ENCODE measurements at places on chromosomes 11 and 22.

DNA sequence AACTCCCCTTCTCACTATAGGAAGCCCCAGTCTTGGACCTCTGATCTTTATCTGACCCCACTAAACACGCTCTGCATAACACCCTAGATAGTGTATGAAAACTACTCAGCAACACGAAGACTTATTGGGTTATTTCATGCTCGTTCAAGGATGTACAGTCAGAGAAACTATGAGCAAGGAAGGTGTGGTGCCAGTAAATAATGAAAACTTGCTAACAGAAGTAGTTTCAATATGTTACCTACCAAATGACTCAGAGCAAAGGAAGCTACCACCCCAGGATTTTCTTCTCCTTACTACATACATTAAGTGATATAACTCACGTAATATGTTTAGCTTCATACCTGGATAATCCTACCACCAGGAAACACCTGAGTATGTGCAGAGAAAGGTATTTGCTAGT, 25.9 kb upstream of the LYVE1 start:
- no peak for DNase-seq

GRCh38 chr11:128214263-128214662, 373.1 kb downstream of the ETS1 start:
- no peak for DNase-seq

DNA sequence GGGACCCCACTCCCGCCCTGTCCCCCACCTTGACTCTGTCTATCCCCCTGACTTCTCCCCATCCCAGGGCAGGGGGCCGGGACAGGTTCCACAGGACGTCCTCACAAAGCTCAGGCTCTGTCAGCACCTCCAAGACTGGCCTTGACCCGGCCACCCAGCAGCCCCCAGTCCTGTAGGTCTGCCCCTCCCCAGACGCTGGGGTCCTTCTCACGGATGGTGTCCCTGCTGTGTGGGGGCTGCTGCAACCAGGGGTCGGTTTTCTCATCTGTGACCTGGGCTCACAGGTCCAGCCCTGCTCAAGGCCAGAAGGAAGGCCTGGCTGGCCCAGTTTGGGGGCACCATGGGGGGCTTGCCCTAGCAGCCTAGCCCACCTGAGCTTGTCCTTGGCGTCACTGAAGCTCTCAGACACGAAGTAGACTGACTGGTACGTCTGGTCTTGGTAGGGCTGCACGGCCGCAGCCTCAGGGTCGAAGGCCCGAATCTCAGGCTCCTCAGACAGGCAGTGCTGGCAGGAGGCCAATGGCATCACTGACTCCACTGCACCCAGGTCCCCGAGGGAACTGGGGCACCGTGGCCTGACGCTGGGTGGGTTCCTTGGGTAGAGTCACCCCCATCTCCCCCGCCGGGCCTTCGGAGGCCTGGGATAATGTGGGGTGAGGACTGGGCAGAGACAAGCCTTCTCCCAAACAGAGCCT, 4.0 kb upstream of the INS start:
- no peak for DNase-seq

- DNase-seq, result no peak
Measured at GRCh38 chr22:46894081-46894671, 131.7 kb downstream of the TBC1D22A start.

DNA sequence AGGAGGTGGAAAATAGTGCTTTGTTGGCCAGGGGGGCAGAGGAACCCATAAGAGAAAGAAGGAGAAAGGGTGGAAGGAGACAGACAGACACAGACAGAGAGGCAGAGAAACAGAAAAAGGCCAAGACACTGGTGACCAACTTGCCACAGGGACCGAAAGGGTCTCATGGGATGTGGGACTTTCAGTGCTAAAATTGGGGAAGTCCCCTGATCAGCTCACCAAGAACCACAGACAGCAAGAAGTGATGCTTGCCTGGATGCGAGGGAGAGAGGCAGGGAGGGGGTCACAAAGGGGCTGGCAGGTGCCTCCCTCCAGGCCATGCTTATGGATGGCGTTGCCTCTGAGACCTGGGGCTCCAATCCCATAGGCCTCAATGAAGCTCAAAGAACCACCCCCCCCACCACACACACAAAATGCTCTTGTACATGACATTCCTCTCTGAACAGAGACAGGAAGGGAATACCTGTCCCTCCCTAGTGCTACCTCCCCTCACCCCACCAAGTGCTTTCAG, 413.4 kb downstream of the MN1 start:
- DNase-seq, result no peak

DNA sequence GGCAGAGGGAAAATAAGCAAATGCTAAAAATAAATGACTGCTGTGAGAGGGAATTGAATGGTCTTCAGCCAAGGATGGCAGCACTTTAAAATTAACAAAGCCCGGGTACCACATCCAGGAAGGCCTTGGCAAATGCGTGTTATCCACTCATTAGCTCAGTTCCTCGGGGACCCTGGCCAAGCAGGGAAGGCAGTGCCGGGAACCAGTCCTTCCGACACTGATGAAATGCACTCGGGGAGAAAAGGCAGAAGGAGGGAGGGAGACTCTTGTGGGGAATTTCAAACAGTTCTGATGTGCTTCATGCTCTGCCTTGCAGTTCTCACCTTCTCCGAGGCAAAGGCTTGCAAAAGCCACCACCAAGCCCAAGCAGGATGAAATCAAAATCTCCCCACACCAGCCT, 38.3 kb downstream of the CLPB start:
- no peak for DNase-seq

GRCh38 chr22:44640618-44641155, 61.3 kb upstream of the PRR5 start:
- no peak for DNase-seq

- DNase-seq, result no peak
Measured at GRCh38 chr11:107457205-107457557, 444 bp downstream of the CWF19L2 start.

DNA sequence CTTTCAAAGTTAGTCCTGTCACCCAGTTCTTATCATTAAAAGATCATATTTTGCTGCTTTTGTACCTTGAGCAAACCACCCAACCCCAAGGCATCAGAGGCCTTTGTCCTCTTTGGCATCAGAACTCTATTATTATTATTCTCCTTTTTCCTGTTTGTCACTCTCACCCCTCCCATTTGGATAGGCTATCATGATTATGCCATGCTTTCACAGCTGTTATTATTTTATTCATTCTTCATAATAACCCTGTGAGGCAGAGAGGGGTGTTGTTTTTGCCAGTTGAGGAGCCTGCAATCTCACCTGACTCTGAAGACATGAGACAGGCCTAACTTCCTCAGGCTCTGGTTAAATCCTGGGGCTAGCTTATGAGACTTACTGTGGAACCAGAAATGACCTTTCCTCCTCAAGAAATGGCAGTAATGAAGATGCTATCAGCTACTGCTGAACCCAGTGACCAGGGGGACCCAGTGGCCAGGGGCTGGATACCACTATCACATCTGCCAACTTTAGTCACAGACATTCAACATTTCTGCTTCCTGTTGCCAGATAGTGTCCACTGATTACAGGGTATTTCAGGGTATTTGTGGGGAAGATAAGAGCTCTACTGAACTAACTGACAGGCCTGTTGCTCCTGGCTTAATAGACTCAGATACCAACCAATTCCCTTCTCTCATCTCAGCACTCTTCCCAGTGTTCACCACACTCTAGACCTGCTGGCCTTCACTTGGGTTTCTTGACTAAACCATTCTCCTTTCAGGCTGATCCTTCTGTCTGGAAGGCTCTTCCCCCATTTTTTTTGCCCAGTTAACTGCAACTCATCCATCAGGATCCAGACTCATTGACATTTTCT, 11.8 kb upstream of the SWAP70 start:
- DNase-seq, result no peak

- DNase-seq, result no peak
Measured at GRCh38 chr11:110759972-110760381, 47.7 kb upstream of the ARHGAP20 start.

DNA sequence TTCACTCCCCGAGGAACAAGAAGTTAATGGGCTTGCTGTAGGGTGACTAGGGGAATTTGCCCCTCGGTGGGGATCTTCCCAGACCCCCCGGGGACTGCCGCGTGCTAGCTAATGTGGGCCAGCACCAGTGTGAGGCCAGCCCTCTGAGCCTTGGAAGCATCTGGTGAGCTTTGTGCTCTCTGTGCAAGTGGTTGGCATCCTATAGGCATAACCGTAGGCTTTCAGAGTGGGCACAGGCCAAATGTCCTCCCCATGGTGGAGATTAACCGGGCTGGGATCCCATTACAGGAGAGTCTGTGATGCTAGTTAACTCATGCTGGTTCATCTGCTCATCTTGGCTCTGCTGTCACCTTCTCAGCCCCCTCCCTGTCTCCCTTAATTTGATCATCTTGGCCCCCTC, 125.7 kb downstream of the TRIM29 start:
- DNase-seq, result no peak

DNA sequence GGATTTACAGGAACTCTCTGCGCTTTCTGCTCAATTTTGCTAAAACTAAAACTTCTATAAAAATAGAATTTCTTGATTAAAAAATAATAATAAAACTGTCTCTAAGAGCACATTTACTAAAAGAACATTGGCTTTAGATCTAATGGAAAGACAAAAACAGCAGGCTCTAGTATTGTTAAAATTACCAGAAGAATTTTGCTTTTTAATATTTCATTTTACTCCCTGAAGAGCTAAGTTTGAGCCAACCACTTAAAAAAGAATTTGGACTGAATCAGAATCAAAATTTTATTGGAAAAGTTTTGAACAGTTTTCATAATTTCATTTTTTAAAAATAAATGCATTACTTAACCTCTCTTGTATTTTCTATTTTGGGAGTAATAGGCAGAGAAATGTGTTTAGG, 107.3 kb downstream of the BBOX1 start:
- no peak for DNase-seq

DNA sequence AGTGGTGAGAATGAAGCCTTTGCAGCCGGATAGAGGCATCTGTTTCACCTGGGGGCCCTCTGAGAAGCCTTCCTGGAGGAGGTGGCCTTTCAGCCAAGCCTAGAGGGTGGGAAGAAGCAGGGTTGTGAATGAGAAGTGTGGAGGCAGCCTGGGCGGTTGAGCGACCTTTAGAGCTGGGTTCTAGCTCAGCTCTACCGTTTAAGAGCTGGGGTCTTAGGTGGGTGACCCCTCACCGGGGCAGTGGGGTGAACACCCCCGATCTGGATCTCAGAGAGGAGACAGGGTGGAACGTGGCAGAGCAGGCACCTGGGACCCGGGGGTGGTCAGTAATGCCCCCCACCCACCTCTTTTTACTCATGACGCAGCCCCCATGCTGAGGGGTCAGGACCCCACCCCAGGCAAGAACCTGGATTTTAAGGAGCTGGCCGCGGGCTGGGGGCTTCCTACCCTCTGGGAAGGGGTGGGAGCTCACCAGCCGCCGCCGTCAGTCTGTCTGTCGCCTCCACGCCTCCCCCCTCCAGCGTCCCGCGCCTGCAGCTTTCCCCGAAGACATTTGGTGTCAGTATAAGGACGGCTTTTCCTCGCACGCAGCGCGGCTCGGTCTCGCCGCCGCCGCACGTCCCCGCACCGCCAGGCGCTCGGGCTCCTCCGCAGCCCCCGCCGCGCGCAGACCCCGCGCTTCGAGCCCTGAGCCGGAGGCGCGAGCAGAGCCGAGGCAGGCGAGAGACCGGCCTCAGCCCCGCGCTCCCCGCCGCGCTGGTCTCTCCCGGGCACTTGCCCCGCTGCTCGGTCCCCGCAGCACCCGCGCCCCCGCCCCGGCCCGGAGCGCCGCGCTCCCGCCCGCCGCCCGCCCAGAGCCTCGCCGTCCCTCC, 13.3 kb upstream of the CACNA1I start:
- peak; percentile 62 for DNase-seq

DNA sequence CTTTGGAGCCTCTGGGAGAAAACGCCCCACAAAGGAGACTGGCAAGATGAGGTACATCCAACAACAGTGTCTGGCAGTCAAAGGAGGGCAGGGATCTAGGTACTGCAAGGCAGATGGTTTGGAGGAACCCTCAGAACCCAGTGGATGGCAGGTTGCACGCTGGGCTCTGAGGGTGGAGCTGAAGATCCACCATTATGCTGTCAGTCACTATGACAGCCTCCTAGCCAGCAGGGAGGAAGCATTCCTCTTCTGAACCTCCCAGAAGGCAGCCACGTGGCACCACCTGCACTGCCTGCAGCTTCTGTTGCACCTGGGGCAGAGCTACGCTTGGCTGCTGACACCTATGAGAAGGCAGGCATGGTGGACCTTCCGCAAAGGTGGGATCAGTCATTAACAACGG, 40.2 kb downstream of the HTR3A start:
- no peak for DNase-seq

DNA sequence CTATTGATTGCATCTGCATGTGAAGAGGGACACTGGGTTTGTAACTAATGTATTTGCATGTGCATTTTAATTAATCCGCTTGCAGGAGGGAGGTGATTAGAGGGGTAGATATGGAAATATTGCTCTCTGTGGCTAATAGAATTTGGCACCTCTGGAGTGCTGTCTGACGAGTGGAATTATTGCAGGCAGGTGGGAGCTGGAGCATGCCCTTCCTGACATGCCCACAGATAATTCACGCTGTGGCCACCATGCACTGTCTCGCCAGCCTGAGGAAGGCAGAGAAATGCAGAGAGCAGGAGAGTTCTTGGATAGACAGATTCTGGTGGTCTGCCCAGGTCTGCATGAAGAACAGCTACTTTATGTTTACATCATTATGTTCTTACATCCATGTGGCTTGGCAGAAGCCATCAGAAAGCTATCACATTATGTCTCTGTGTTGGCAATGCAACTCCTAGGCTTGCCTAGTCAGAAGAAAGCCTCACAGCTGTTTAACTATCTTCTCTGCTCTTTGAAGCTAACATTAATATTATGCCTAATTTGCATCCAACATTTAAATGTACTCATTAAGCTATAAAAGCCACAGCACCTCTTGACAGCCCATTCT, 89.4 kb upstream of the DRD2 start:
- DNase-seq, result no peak

DNA sequence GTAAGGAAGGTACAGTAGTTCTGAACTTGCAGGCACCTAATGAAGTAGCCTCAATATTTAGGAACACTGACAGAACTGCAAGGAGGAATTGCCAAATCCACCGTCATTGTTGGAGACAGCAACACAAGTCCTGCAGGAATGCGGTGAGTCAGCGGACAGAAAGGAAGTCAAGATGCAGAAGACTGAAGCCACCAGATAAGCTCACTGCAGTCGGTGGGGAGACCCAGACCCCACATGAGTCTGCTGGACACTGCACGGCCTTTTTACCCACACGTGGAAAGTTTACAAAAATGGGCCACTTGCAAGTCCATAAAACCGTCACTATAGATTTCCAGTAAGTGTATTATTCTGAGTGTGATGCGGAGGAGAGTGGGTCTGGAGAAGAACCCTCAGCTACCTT, 1471.6 kb downstream of the TBC1D22A start:
- no peak for DNase-seq

DNA sequence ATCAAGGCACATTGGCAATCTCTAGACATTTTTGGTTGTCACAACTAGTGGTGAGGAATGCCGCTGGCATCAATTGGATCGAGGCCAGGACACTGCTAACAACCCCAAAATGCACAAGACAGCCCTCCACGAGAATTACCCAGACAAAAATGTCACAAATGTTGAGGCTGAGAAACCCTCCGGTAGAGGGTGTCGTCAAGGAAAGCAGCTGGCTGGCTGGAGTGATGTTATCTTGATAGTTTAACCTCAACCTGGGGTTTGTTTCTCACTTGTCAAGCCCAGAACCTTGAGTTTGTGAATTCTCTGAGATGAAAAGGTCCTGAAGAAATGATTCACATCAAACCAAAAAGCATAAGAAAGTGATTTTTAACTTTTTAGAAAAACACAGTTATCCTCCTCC, 21.1 kb upstream of the TMPRSS13 start:
- peak; percentile 66 for DNase-seq

GRCh38 chr11:61516191-61516590, 7.6 kb downstream of the LRRC10B start:
- DNase-seq, result no peak

All from activated T-cell treated with anti-CD3 and anti-CD28 coated beads, Interleukin-2, amount 50 U/mL, for 1 hour (primary cell).